Tibial nerve (tissue), 4 donors: ENCODE measurements at places on chromosomes 2 and 18.

- H3K4me3 ChIP-seq = peak overlapping the region; percentile 32
- peaks cover 20% of the 10 kb centered on the region for H3K4me1 ChIP-seq
- peak overlapping the region; percentile 91 for H3K27ac ChIP-seq
- no peak for DNase-seq
- no peaks in the 10 kb centered on the region for H3K36me3 ChIP-seq
- H3K27me3 ChIP-seq = peaks cover 25% of the 10 kb centered on the region
Observed at GRCh38 chr2:241859017-241859435, 332 bp upstream of the PDCD1 start.

GRCh38 chr18:55435592-55435991 lies 152.4 kb downstream of the TCF4 start:
- H3K4me3 ChIP-seq = no peak overlapping the region
- no peaks in the 10 kb centered on the region for H3K4me1 ChIP-seq
- DNase-seq = no peak

GRCh38 chr2:27185331-27186026 lies 26.4 kb upstream of the ATRAID start:
- DNase-seq = peak; percentile 41
- no peaks in the 10 kb centered on the region for H3K36me3 ChIP-seq
- H3K4me1 ChIP-seq = peaks cover 8% of the 10 kb centered on the region
- H3K27me3 ChIP-seq = no peaks in the 10 kb centered on the region

DNA sequence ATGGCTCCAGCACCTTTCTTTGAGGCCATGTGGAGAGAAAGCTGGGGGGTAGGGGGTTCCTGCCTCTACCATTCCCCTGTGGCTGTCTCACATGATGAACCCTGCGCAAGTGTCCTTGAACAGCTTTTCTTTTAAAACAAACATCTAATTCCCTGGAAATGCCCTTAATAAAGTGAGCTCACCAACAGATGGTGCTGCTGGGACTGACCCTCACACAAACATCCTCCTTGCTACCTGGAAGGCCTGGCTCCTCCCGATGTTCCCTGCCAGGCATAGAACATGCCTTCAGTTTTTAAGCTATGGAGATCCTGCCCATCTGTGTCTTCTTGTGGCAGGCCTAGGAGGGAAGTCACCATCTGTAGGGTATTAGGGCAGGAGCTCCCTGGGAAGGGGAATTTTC lies 60.7 kb upstream of the GATA6 start:
- no peak overlapping the region for H3K4me3 ChIP-seq
- H3K27ac ChIP-seq = no peak overlapping the region
- no peaks in the 10 kb centered on the region for H3K4me1 ChIP-seq
- H3K36me3 ChIP-seq = no peaks in the 10 kb centered on the region

- DNase-seq = no peak
- no peak overlapping the region for H3K27ac ChIP-seq
- H3K4me3 ChIP-seq = no peak overlapping the region
- H3K27me3 ChIP-seq = no peaks in the 10 kb centered on the region
- H3K4me1 ChIP-seq = no peaks in the 10 kb centered on the region
Observed at GRCh38 chr2:8022908-8023640, 658.8 kb upstream of the ID2 start.

- no peak overlapping the region for H3K4me3 ChIP-seq
- H3K36me3 ChIP-seq = no peaks in the 10 kb centered on the region
- H3K27ac ChIP-seq = no peak overlapping the region
- no peaks in the 10 kb centered on the region for H3K4me1 ChIP-seq
- H3K27me3 ChIP-seq = no peaks in the 10 kb centered on the region
Observed at GRCh38 chr2:215080545-215080944, 57.9 kb downstream of the ABCA12 start.

GRCh38 chr2:241157841-241158545 lies 7.7 kb downstream of the PPP1R7 start:
- H3K27me3 ChIP-seq = no peaks in the 10 kb centered on the region
- no peak overlapping the region for H3K4me3 ChIP-seq
- H3K27ac ChIP-seq = no peak overlapping the region
- H3K4me1 ChIP-seq = no peaks in the 10 kb centered on the region
- H3K36me3 ChIP-seq = peaks cover 92% of the 10 kb centered on the region

DNA sequence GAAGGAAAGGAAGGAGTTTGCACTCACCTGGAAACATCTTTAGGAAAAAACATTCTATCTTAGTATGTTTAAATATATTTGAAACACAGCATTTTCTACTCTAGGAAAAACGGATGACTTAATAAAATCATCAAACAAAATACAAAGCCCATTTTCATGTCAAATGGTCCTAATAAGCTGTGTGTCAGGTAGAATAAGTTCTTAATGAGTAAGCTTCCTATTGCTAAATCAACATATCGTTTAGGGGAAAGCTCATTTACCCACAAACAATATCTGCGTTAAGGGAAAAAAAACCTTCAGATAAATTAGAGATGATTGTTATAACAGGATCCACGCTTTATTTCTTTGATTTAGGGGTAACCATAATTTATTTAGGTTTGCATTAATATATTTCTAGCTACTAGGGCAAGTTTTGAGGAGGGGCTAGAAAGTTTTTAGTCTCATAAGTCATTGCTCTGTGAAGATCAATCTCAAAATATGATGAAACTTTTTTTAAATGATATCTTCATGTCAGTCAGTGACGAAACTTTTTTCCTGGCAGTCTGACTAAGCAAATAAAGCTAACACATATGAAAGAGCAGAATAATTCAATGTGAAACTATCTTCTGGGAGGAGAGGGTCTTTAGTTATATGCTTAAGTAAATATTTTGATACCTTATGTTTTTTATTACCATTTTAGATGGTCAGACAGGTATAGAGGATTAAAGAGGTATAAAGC lies 147.1 kb downstream of the WDSUB1 start:
- no peak overlapping the region for H3K27ac ChIP-seq
- H3K4me1 ChIP-seq = peaks cover 23% of the 10 kb centered on the region
- DNase-seq = no peak
- no peak overlapping the region for H3K4me3 ChIP-seq

DNA sequence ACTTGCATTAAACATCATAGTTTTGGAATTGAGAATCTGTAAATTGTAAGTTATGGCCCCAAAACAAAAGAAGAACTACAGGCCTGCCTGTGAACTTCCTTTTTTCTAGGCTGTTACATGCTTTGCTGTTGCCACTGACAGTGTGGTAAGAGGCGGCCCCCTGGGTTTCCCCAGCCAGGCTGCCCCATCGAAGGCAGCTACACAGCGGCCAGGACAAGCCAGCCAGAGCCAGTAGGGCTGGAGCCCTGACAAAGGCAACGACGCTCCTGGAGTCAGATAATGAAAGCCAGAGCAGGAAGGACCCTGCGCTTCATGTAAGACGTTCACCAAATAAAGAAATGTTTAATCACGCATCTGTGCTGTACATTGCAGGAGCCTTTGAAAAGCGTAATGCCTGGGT lies 55.0 kb downstream of the ANKRD44 start:
- peak overlapping the region; percentile 72 for H3K27ac ChIP-seq
- H3K27me3 ChIP-seq = no peaks in the 10 kb centered on the region
- peak; percentile 42 for DNase-seq
- H3K36me3 ChIP-seq = no peaks in the 10 kb centered on the region

- no peaks in the 10 kb centered on the region for H3K4me1 ChIP-seq
- H3K27ac ChIP-seq = no peak overlapping the region
- DNase-seq = no peak
- no peak overlapping the region for H3K4me3 ChIP-seq
- H3K36me3 ChIP-seq = no peaks in the 10 kb centered on the region
Observed at GRCh38 chr2:225025917-225026571, 16.2 kb downstream of the DOCK10 start.

DNA sequence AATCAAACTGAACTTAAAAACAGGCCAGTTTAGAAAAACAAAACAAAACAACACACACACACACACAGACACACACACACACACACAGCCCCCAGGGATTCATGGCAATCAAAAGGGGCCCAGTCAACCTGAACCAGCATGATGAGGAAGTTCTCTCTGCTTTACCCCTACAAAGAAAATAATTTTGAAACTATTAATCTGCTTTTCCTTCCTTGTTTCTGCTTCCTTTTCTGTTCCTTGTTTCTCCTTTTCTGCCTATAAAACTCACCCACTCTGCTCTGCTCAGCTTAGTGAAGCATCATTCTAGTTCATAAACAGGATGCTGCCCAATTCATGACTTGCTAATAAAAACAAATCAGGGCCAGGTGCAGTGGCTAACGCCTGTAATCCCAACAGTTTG lies 203.1 kb downstream of the RAB3GAP1 start:
- no peak overlapping the region for H3K4me3 ChIP-seq
- H3K36me3 ChIP-seq = no peaks in the 10 kb centered on the region
- H3K27me3 ChIP-seq = no peaks in the 10 kb centered on the region
- H3K4me1 ChIP-seq = no peaks in the 10 kb centered on the region
- DNase-seq = no peak

DNA sequence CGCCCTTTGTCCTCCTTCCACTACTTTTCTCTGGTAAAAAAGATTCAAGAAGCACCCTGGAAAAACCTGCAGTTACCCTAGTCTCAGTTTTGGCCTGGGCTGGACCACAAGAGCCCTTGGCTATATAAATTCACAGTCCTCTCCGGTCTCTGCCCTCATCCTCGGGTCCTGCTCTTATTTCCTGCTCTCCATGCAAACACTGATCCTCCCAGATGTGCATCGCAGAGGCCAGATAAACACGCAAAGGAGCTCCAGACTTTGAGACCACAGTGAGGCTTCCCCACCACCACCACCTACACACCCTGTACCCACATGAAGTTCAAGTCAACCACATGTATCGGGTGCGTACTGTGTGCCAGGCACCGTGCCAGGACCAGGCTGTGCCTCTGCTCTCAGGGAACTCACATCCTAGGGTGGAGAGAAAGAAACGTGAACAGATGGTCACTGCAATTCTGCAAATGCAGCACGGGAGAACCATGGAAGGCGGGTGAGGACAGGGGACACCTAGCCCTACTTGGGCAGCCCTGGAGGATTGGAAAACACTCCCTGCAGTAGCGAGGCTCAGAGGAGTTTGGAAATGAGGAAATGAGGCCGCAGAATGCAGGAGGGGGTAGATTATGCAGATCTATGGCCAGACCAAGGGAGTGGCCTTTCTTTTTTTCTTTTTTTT lies 7.4 kb downstream of the CTDSP1 start:
- peak; percentile 63 for DNase-seq
- no peaks in the 10 kb centered on the region for H3K36me3 ChIP-seq
- H3K27ac ChIP-seq = peak overlapping the region; percentile 90
- H3K4me3 ChIP-seq = peak overlapping the region; percentile 31
- no peaks in the 10 kb centered on the region for H3K27me3 ChIP-seq

DNA sequence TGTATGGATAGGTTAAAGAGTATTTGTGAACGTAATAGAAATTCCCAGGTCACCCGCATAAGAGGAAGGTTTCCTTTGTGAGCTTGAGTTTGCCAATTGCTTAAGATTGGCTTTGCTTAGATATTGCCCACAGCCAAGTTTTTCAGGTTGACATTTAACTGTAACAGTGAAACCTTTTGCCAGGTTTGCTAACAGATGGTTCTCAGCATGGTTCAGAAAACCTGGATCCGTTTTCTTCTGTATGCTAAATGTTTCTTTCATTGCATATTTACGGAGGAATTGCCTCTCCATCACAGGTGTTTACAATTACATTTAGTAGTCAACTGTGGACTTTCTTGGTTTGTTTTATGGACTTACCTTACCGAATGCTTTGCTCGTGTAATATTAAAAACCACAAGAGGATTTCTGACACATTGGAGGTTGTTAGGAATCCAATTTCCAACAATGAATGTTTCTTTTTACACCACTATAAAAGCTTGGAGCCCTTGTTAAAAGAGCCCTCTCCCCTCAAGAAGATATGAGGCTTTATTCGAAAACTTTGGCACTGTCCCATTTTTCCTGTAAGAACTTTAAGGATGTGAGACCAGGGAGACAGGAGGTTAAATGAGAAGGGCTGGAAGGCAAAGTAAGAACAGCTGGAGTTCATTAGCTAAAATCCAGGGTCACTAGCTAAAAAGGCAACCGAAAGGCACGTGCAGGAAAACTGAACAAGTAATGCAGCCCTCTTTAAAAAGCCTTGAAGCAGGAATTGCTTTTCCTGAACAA lies 7.8 kb downstream of the CDK15 start:
- DNase-seq = no peak
- H3K27me3 ChIP-seq = no peaks in the 10 kb centered on the region
- H3K27ac ChIP-seq = no peak overlapping the region
- no peak overlapping the region for H3K4me3 ChIP-seq
- no peaks in the 10 kb centered on the region for H3K4me1 ChIP-seq

DNA sequence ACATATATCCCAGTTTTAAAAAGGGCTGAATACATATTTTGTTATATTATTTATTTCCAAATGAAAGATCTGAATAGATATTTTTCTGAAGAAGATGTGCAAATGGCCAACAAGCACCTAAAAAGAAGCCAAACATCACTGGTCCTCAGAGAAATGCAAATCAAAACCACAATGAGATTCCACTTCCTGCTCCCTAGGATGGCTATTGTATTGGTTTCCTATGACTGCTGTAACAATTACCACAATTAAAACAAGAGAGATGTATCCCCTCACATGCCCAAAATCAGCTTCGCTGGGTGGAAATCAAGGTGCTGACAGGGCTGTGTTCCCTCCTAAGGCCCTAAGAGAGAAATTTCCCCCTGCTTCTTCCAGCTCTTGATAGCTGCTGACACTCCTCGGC lies 23.2 kb downstream of the ABCB11 start:
- no peak for DNase-seq
- H3K4me3 ChIP-seq = no peak overlapping the region

- no peak overlapping the region for H3K4me3 ChIP-seq
- no peak for DNase-seq
- no peaks in the 10 kb centered on the region for H3K36me3 ChIP-seq
- no peaks in the 10 kb centered on the region for H3K27me3 ChIP-seq
Observed at GRCh38 chr2:9232886-9233285, 26.3 kb downstream of the ASAP2 start.

- no peak for DNase-seq
- H3K36me3 ChIP-seq = no peaks in the 10 kb centered on the region
- peak overlapping the region; percentile 46 for H3K27ac ChIP-seq
- no peaks in the 10 kb centered on the region for H3K27me3 ChIP-seq
- no peak overlapping the region for H3K4me3 ChIP-seq
Observed at GRCh38 chr18:63148449-63149301, 170.9 kb downstream of the BCL2 start.

DNA sequence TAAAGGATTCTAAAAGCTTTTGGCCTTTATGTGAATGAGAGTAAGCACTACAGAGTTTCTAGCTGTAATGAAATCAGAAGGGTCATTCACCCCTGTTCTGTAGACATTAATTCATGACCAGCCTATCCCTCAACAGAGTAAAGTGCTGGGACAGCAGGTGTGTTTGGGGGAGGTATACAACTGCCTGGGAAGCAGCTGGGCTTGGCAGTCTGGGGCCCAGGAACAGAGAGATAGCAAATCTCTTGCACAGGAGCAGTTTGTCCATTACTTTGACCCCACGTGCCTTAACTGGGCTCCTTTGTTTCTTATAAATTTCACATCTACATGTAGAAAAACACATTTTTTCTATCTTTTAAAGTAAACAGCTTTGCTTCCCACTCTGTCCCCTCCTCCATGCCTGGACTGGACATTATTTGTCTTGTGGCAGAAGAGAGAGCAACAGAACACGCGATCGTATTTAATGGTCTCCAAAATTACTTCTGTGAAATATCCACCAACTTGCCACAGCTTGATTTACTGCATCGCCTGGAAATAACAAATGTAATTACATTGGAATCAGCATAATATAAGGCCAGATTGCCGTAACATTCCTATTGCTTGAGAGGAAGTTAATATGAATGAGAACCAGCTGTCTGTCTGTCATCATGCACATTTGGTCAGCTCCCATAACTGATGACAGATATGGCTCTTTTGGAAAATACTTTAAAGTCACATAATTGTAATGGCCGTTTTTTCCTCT lies 263.8 kb downstream of the RBM43 start:
- no peaks in the 10 kb centered on the region for H3K4me1 ChIP-seq
- H3K36me3 ChIP-seq = no peaks in the 10 kb centered on the region
- H3K27me3 ChIP-seq = no peaks in the 10 kb centered on the region
- no peak overlapping the region for H3K27ac ChIP-seq
